ENCODE measurements at places on chromosomes 4 and X.

DNA sequence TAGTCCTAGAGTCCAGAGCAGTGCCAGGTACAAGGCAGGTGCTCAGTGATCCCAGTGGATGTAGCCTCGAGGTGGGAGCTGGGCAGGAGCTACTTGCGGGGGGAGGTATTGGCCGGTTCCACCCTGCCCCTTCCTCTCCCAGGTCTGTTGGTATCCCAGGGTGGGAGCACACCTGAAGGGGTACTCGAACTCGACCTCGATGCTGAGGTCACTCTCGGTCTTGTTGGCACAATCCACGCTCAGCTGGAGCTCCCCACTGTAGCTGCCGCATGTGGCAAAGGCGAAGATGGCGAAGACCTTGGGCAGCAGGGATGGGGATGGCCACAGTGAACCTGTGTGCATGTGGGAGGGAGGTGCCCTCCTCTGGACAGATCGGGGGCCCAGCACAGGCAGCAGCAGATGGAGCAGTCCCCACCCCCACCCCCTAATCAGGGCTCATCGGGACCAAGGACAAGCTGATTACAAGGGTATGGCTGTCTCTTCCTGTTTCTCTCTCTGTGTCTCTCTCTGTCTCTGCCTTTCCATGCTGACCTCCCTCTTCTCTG is 2.4 kb downstream of the SYP start:
- no peak for DNase-seq

- no peak for DNase-seq
These were observed 154.5 kb upstream of the ANK2 start for GRCh38 chr4:112894951-112895350.

DNA sequence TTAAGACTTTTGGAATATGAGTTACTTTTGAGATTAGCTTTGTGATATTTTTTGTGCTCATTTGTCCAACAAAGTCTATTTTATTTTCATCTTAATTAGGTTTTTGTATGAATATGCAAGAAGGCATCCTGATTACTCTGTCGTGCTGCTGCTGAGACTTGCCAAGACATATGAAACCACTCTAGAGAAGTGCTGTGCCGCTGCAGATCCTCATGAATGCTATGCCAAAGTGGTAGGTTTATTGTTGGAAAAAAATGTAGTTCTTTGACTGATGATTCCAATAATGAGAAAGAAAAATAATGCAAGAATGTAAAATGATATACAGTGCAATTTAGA is 10.8 kb downstream of the ALB start:
- DNase-seq: no peak

- no peak for DNase-seq
These were observed 80.7 kb upstream of the PSAPL1 start for GRCh38 chr4:7515390-7515902.

GRCh38 chrX:18799911-18800310 is 92.5 kb downstream of the PPEF1 start:
- DNase-seq: no peak

DNA sequence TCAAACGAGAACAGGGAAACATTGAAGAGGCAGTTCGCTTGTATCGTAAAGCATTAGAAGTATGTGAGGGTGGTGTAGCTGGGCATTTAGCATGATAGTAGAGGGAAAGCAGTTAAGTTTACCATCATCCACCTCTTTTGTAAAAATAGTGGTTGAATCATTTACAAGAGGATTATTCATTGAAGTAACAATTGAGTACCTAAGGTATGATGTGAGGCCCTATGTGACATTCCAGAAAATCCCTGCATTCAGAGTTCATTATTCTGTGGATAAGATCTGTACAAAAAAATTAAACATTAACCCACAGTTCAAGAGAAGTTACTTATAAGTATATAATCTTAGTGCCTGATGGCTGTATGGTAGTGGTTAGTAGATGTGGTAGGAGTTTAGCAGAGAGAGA is 22.2 kb upstream of the GCNA start:
- no peak for DNase-seq
